ENCODE measurements at places on chromosomes 6 and 20.

- no peak for DNase-seq
These were observed 606.0 kb downstream of the HDGFL1 start for GRCh38 chr6:23175391-23175790.

DNA sequence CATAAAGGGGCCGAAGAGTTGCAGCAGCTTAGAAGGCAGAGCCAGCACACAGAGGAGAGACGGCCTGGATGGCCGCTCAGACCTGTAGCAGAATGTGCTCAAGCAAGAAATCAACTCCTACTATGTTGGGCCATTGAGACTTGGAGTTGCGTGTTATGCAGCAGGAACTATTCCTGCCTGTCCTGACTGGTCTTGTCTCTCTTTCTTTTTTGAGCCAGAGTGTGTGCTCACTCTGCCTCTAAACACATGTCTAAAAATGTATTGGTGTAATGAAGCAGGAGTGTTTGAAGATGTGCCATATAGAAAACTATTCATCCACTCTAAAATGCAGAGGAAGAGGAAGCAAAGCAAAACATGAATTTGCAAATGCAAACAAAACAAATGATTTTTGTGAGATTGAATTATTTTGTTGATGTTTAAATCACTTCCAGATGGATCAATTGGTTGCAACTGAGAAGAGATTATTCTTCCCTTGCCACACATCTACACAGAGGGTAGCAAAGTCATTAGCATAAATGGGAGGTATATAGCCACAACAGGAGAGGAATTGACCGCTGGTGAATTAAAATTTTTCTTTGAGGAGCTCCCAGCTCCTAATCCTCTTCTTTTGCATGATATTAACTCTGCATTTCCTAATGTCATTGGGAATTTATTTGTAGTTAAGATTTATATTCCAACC is 20.4 kb upstream of the SYNJ2 start:
- DNase-seq = no peak

DNA sequence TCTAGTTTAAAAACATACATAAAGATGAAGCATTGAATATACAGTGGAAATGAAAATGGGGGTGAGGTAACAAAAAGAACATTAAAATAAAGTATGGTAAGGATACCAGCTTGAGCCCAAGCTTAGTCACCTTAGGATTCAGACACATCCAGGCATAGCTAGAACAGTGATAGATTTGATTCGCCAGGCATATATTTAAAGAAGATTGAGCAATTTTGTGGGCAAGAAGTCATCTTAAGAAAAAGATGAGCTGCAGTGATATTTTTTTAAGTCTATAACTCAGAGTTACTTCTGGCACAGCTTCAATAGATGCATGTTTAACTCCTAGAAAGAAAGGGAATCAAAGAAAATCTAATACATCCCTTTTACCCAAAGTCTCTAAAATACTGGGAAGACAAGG is 97.9 kb downstream of the BMP5 start:
- DNase-seq = no peak

DNA sequence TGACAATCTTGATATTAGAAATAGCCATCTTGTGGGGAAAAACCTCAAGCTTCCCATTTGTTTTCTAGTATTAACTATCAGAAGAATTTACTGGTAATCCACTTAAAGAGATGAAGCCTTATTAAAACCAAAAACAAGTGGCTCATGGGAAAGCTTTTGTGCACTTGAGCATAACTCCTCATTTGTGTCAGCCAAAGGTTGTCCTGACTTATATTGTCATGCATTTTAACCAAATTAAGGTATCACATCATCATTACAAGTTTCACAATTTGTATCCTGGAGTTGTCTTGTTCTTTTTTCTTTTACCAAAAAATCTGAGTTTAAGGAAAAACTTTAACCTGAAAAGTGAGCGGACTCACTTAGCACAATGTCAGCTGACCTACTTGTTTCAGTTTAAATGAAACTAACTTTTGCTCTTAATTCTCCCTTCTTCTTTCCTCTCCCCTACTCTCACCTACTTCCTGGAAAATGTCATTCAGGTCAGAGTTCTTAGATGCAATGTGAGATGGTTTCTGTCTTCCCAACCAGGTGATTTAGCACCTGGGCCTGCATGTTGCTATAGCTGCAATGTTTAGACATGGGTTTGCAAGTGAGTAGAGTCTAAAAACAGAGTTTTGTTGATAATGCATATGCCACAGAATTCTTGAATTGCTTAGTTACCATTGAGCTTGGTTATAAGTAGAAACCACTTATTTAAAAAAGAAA is 82.8 kb downstream of the TNFAIP3 start:
- DNase-seq = no peak

- DNase-seq = no peak
These were observed 38.3 kb upstream of the LTV1 start for GRCh38 chr6:143804835-143805239.

- no peak for DNase-seq
These were observed 10.8 kb downstream of the BACH2 start for GRCh38 chr6:90285611-90286381.

GRCh38 chr6:98941319-98941718 is 6.4 kb downstream of the FBXL4 start:
- no peak for DNase-seq

DNA sequence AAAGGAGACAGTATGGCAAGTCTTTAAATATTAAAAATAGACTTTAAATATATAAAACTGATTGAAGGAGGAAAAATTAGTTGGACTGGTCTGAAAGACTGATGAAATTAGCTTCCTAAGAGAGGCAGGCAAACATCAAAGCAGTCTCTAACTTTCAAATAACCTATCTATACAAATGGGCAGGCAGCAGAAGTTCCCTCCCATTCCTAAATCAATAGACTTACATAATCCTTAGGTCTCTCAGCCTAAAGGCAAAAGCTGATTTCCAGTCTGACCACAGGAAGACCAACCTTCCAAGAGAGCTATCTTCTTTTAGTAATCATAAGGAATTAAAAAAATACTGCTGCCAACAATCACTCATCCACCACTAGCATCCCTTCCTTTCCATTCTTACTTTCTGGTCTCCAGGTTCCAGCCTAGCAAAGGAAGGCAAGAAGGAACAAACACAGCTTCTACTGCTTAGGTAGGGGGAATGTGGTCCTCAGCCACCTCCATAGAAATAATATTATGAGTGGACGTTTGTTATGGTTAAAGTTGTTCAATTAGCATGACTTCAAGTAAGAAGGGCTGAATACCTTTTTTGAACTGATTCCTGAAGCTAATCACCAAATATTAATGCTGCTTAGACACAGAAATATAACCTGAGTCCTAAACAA is 44.1 kb downstream of the SESN1 start:
- DNase-seq = no peak

DNA sequence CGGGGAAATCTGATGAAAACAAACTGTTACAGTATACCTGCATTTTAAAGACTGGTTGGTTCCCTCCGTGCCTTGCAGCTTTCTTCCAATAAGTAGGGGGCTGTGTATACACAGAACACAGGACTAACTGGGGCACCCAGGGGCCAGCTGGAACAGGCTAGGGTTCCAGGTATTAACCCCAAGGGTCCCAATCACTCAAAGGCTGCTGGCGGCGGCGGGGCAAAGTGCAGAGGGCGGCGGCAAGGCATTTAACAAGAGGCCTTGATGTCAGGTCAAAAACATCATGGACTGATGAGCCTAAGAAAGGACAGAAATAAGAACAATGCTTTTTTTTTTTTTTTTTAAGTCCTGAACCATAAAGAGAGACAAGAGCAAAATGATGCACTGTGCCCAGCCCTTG is 2.5 kb downstream of the PMEPA1 start:
- no peak for DNase-seq

- DNase-seq = no peak
These were observed 9.6 kb upstream of the PKIG start for GRCh38 chr20:44572551-44573500.

DNA sequence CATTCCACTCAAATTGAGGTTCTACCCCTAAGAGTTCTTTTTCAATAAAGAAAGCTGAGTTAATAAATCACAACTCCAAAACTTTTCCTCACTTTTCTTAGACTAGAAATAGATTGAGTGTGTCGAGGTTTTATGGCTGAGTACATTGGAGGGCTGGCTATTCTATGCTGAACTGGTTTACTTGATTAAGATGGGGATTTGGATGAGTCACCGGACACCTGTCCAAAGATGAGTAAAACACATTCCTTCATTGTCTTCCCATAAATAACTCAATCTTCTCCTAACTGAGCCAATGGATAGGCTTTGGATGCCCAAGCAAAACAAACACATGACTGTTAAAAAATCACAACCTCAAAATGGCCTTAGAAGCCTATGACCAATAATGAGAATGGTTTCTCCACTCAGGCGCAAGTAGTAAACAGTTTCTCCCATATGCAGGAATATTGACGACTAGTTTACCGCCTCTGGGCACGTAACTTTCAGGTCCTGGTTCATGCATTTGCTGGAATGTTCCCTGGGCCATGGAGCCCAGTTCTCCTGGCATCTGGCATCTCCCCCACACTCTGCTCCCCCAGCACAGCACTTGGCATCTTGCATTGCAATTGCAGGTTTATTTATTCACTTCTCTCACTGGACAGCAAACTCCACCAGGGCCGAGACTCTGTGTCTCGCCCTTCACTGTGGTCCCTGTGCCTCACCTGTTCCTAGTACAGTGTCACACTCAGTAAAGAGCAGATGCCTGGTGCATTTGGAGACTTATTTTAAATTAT is 43.9 kb downstream of the BCAS1 start:
- no peak for DNase-seq

DNA sequence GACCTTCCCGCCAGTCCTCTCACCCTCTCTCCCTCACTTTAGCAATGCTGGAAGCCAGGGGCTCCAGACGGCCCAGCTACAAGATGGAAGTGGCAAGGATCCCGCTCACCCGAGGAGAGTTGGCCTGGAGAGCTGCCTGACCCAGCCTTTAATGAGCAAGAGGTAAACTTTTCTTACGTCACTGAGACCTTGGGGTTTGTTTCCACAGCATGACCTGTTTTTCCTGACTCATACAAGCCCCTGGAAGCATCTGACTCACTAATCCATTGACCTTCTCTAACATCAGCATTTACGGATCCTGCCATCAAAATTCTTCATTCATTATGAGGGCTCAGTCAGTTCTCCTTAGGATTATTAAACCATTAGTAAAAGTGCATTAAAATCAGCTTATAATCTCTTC is 120.4 kb downstream of the MYLK4 start:
- DNase-seq = no peak

GRCh38 chr20:16505894-16506293 is 67.4 kb downstream of the KIF16B start:
- no peak for DNase-seq

DNA sequence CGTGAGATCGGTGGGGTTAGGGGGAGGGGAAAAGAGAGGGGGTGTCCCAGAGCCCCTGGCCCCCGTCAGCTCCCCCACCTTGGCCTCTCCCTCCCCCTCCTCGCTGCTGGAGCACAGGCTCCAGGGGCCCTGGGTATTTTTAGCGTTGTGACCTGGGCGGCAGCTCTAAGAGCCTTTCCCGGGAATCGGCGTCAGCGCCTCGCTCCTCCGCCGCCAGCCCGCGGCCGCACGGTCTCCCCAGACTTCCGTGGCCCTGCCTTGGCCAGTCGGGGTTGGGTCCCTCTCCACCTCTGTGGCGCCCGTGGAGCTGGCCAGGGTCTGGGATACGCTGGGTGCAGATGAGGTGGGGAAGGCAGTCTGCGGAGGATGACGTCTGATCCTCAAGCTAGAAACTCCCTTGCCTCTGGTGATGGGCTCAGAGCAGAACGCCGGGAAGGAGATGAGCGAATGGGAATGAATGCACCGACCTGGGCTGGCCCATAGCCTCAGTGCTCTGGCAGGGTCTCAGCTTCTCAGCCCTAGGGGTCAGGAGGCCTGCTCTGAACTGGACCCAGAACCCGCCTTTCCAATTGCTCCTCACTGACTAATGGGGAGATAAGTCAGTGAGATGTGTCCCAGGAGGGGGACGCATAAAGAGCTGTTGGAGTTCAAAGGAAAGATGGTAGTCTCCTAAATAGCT is 883 bp upstream of the DBNDD2 start:
- no peak for DNase-seq

DNA sequence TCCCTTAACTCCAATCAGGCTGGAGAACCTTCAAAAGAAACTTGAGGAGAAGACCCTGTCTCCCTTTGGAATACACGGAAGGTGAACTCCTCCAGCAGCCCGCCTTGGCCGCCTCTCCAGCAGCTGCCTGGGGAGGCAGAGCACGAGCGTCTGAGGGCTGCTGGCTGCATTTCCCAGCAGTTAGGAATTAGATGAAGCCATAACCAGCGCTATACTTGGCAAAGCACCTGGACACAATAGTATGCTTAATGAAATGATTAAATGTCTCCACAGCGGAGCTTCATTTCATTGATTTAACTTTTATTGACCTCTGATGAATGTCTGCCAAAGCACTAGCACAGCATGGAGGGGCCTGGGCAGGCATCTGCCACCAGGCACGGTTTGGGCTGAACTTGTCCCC is 73.5 kb downstream of the TMEM242 start:
- no peak for DNase-seq

- no peak for DNase-seq
These were observed 86.1 kb upstream of the TCF21 start for GRCh38 chr6:133802861-133803260.

DNA sequence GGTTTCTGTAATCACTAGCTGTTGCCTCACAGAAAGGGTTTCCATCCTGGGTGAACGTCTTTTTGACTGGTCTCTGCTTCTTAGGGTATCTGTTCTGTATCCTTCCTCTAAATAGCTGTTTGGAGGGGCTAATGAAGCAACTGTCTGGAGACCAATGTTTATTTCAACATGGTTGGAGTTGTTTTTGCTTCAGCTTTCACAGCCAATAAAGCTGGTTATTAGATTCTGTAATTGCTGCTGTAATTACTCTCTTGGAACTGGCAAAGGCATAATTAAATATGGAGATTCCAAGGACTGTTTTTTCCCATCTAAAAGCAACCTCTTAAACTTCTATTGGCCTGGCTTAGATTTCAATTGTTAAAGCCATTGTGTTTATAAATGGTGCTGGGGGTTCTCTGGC is 31.9 kb downstream of the CHMP4B start:
- no peak for DNase-seq

DNA sequence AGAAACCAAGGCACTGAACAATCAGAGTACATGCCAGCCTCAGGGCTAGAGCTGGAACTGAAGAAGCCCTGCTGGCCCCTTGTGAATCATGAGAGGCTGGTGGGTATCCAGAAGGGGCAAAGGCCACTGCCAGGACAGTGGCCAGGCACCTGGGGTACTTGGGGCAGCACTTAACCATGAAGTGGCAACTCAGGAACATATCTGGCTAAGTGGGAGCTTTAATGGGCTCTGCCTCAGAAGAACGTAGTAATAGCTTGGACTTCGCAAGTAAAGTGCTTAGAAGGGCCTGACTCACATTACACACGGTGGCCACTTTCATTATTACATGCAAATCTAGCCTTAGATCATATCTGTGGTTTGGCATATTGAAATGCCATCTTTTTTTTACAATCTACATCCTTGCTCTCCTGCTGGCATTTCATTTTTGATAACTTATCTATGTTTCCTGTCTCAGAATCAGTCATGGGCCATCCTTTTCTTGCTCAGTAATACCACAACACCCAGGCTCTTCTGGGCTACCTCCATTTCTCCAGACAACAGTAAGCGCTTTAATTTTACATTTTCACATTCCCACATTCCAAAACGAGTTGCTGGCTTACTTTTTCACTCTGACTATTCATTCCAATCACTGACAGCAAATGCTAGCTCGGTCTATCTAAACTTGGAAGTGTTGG is 21.6 kb downstream of the NAPB start:
- no peak for DNase-seq
